ENCODE measurements at places on chromosomes 1 and 21.

- DNase-seq, result no peak
Measured at GRCh38 chr1:182376936-182377574, 14.5 kb downstream of the GLUL start.

DNA sequence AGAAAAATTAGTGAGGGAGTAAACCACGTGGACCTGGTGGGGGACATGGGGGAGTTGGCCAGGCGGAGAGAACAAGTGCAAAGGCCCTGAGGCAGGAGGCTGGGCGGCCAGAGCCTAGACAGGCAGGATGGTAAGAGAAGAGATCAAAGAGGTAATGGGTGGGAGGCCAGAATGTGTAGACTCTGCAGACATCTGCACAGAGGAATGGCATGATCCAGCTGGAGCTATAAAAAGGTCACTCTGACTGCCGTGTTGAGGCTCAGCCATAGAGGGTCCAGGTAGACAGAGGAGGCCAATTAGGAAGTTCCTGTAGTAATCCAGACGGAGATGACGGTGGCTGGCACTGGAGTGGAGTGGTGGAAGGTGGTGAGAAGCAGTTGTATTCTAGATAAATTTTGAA, 3.6 kb downstream of the H6PD start:
- DNase-seq, result no peak

GRCh38 chr1:240309769-240310168, 218.1 kb downstream of the FMN2 start:
- DNase-seq, result no peak

GRCh38 chr21:43921979-43922945, 57.2 kb downstream of the AGPAT3 start:
- DNase-seq, result peak; percentile 80

DNA sequence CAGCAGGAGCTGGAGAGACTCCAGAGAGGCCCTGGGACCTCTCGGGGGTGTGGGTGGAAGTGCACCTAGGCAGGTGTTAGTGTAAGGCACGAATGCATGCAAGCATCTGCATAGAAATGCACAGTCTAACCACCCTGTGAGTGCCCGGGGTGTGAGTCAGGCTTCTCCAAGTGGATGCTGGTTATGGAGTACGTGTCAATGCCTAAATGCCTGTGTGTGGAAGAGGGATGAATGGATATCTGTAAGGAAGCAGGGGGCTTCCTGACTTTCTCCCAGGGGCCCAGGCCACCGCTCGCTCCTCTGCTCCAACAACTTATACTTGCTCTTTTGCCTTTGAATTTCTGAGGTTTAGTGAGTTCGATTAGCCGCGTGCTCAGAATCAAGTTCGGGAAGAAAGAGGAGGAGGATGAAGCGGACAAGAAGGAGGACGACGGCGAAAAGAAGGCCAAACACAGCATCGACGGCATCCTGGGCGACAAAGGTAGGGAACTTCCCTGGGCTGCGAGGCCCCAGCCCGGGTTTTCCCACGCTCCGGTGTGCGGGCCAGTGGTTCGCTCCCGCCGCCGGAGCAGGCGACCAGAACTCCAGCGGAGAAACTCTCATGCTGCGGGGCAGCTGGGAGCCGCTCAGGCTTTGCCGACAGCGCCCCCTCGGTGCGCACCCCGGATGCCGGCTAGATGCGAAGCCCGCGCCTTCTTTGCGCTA, 5.4 kb downstream of the PAX7 start:
- DNase-seq, result no peak

DNA sequence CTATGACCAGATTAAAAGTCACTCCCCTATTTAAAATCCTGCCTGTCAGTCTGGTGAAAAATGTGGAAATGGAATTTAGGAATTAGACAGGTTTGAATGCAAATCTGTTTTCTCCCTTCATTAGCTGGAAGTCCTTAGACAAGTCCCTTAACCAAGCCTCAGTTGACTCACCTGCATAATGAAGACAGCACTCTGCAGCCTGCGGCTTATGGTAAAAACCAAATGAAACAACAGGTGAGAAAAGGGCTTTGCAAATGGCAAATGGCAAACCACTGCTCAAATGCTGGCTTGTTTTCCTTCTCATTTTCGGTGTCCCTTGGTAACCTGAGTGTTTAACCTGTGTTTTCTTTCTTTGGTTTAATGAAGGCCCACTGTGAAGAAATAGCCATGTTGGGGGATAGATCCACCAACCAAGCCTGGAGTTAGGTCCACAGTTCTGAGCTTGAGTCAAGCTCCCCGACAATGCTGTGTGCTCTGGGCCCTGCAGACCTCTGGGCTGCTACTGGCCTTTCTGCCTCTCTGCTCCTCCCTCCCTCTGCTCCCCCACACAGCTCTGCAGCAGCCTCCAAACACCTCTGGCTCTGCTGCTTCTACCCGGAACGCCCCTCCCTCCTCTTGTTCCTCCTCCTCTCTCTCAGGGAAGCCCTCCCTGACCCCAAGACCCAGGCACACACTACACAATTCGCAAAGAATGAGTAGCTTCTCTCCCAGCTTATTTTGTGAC, 641.8 kb downstream of the MATN1 start:
- DNase-seq, result no peak

- no peak for DNase-seq
Measured at GRCh38 chr1:198175423-198176170, 18.8 kb downstream of the NEK7 start.

GRCh38 chr1:184483101-184483683, 96.4 kb downstream of the C1orf21 start:
- DNase-seq, result no peak

GRCh38 chr1:214008791-214009422, 21.1 kb downstream of the PROX1 start:
- no peak for DNase-seq

DNA sequence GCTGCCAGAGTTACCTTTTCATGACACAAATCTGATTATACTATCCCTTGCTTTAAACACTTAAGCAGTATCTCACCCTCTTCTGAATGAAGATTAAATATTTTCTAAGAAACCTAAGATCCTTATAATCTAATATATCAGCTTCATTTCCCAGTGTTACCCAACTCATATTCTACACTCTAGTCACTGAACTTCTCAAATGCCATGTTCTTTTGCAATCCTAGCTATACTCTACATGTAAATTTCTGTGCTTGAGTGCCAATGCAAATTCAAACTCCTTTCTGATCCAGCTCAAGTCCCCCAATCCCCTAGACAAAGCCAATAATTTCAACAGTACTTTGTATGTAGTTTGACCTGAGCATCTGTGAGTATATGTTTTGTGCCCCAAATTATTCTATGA, 293.9 kb downstream of the SDCCAG8 start:
- DNase-seq, result no peak

- no peak for DNase-seq
Measured at GRCh38 chr21:28513428-28513827, 479.2 kb downstream of the LTN1 start.

DNA sequence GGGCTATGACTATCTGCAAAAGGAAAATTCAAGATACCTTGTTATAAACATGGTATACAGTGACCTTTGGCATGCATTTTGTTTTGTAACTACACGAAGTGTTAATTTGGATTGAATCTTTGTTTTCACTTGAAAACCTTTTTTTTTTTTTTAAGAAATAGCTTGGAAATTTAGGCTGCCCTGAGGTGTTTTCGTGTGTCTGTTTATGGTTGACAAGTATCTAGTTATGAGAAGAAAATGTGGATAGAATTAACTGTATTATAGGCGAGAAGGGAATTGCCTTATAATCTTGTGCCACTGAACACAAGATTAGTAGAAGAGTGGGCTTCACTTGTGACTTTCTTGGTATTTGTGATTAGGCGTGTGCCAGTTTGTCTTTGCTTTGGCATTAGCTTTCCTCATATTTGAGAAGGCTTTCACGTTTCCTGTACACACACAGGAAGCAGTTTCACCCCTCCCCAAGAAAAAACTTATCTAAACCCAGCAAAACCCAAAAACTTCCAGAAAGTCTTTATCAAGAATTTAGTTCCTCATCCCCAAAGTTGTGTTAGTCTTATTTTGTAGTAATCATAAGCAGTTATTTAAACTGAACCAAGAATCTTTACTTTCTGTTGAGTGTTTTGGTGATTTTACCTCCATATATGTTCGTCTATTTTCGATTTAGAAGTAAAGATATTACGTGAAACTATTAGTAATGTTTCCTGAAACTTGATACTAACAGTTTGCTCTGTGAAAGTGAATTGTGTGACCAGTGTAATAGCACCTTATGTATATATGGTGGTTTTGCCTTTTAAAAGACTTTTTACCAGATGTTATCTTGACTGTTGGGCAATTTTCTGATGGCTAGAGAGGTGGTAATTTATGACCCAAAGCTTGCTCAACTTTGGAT, 3.8 kb downstream of the DYRK1A start:
- DNase-seq, result no peak

DNA sequence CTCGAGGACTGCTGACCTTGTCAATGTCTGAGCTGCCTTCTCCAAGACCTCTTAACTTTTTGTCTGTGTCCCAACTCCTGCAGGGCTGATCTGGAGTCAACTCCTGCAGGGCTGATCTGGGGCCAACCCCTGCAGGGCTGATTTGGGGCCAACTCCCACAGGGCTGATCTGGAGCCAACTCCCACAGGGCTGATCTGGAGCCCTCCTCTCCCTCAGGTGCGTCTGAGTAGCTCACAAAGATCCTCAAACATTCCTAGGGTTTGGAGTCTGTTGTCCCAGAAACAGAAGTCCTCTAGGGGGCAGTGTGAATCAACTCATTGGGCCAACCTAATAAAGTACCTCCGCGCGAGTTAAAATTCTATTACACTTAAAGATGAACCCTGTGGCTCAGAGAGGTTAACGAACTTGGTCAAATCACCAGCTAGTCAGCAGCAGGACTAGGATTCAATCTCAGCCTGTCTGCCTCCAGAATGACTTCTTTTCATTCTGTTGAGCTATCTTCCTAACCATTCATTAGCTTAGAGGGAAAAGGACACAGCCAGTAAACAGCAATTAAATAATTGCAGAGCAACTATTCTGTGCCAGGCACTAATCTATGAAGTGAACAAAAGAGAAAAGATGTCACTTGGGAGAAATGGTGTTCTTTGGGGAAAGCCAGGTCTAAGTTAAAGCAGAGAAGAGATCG, 17.2 kb upstream of the RLF start:
- DNase-seq, result peak; percentile 77

GRCh38 chr1:60036856-60037460, 36.6 kb downstream of the C1orf87 start:
- DNase-seq, result no peak

GRCh38 chr1:11761988-11762406, at the start of gene C1orf167:
Gene C1orf167 (plus strand): TSS chr1:11762193. CDS start chr1:11764401, 2,208 bp downstream.
- peak; percentile 74 for DNase-seq

DNA sequence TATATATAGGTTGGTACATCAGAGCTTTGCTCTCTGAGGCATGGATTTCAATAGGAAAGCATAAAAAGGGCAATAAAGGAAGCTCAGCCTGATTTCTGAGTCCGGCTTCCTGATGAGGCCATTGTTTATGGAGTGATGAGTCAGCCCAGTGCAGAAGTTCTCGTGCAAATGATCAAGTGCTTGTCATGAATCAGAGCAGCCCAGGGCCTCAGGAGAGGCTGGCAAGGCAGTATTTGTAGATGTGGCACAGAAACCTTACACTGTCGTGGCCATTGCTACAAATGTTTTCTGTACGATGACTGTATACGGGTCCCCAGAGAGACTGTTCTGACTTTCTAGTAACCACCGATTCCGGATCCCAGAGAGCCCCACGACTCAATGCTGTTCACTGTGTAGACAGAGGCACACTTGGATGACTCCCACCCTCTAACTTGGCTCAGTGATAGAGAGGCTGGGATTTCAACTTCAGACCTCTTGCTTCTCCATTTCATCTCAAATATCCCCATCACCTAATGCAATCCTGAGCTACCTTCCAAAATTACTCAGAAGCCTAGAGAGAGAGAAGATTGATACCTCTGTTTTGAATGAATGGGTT, 26.8 kb downstream of the UMODL1 start:
- DNase-seq, result no peak

DNA sequence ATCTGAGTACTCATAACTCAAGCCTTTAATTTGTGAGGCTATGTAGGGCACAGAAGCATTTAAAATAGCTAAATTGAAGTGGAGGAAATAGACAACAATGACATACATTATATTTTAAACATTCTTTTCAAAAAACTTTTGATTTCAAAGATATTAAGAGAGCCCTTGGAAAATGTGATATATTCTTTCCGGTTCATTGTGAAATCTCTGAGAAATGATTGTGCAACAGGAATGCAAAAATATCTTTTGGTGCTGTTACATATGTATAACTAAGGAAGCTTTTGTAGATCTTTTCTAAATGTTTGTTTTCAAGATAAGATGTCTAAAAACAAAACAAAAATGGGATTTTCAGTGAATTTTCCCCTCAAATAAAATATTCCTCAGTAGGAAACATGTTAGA, 185.2 kb downstream of the LEPR start:
- DNase-seq, result no peak

DNA sequence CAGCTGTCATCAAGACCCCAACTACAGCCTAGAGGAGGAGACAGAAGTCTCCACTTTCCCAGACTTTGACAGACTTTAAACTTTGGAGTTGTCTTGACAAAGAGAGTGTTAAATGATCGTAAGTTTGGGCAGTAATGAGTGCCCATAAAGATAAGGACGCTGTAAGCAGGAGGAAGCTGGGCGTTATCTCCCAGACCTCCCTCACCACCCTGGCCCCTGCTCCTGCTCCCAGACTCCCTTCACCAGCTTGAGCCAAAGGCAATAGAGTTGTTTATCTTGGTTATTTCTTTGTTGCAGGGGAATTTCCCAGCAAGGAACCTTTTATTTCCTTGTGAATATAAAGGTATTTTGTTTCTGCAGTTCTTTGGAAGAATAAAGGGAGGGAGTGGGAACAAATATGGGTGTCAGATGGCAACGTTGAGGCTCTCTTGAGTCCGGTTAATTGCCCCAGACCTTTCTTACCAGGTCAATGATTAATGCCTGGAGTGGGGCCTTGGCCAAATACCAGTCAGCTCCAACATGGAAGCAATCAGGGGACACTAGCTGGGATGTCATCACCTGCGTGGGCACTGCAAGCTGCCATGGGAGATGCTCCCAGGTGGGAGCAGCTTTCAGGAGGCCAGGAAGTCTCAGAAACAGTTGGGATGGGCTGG, 4.4 kb downstream of the PIGR start:
- no peak for DNase-seq

GRCh38 chr1:31310198-31310597, 13.4 kb downstream of the ZCCHC17 start:
- DNase-seq, result no peak

- DNase-seq, result peak; percentile 65
Measured at GRCh38 chr1:220271706-220272046, 577 bp downstream of the RAB3GAP2 start.

DNA sequence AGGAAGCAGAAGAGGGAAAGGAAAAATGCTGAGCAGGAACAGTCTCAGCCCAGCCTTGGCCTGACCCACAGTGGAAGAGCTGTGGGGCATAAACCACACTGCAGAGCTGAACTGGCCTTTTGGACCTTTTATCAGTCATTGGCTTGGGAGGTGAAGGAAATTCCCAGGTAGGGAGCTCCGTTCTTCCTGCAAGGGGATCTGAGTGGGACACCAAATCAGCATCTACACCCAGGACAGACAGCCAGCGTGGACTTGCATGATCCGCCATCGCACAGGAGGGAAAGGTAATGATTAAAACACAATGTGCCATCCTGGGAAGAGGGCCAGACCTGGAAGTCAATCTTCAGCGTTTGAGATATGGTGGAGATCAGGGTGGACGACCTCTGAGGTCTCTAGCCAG, 1.2 kb upstream of the MTFR1L start:
- DNase-seq, result no peak

Data from activated effector memory CD4-positive, alpha-beta T cell treated with anti-CD3 and anti-CD28 coated beads, Interleukin-2, amount 50 U/mL, for 16 hours (primary cell).